ENCODE measurements at places on chromosomes 3 and 15.

DNA sequence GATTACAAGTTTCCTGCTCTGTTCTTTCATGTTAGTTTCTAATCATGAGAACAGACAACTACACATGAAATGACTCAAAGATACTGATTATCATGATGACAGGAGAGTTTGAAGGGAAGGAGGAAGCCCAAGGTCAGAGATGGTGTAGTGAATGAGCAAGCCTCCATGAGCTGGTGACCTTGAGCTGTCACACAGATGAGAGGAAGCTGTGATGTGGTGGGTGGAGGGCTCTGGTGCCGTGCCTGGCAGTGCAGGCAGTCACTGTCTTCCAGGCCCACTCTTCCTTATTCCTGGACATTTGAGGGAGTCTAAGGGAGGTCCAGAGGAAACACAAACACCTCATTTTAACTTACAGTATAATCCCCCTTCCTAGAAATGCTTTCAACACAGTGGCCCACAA lies 133.4 kb upstream of the ROPN1 start:
- no peak for DNase-seq

DNA sequence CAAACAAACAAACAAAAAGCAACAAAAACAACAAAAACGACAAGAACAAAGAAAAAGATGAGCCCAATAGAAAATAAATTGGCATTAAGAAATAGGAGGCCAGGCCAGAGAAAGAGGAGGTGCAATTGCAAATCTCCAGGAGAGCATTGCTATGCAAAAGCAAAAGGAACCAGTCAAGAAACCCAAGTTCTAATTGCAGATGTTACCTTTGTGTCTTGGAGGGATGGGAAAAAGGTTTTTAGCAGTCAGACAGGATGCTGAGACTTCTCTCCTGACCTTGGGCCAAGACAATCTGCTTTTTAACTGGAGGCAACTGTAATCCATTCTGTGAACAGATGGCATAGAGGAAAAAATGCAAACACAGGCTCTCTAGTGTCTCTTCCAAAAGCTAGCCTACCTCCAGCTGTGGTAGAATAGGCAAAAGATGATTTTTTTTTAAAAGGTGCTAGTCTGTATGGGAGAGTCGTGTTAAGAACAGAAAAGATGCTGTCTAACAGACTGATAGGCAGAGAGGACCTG lies 56.4 kb downstream of the LSAMP start:
- DNase-seq = no peak

GRCh38 chr3:175741951-175742350 lies 882.8 kb downstream of the NAALADL2 start:
- no peak for DNase-seq

DNA sequence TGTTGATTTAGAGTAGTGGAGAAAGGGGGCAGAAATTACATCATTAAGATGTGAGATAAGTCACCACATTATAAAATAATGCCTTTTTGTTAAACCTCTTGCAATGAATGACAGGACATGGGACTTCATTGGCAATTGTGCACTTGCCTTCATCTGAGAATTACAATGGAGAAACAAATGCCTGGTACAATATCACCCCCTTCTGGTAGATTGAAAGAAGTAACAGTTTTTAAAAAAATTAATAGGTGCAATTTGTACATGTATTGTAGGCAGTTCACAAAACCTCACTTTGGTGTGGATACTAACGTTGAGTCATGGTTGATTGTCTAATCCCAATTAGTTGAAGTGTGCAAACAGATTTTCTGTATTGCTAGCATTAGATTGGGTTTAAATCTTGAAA lies 4.6 kb upstream of the P2RY14 start:
- no peak for DNase-seq

GRCh38 chr15:67413770-67414390 lies 107.1 kb upstream of the C15orf61 start:
- DNase-seq = no peak

DNA sequence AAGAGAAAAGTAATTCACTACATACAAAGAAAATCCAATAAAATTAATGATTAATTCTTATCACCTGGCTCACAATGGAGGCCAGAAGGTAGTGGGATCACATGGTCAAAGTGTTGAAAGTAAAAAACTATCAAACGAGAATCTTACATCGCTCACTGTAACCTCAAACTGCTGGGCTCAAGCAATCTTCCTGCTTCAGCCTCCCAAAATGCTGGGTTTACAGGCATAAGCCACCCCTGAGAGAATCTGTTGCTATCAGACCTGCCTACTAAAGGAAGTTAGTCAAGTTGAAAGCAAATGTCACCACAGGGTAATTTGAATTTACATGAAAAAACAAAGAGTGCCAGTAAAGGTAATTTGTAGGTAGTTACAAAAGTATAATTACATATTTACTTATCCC lies 103.3 kb downstream of the PCCB start:
- no peak for DNase-seq

GRCh38 chr3:184726497-184726896 lies 14.6 kb upstream of the MAGEF1 start:
- no peak for DNase-seq

- DNase-seq = no peak
Observed at GRCh38 chr15:70852501-70853317, 1.2 kb downstream of the LARP6 start.

GRCh38 chr15:99467853-99468464 lies 97.8 kb upstream of the MEF2A start:
- no peak for DNase-seq

DNA sequence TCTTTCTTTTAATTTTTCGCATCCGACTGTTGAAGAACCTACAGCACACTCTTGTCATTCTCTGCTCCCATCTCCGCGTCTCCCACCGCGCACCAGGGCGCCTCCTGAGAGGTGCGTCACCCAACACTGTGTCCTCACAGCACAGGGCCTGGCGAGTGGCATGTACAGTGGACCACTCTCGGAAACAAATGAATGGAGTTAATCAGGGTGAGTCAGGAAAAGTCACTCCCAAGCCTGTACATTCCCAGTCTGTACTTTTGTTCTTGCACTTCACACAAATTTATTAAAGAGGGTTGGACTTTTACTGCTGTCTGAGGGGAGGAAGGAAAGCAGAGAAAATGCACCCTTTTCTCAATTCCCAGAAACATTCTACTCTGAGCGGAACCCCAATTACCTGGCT lies 625 bp downstream of the COL6A6 start:
- DNase-seq = no peak

- no peak for DNase-seq
Observed at GRCh38 chr3:138937690-138938055, 9.3 kb downstream of the FOXL2 start.

GRCh38 chr15:40239404-40239692 lies 485 bp downstream of the PAK6 start:
- DNase-seq = no peak

DNA sequence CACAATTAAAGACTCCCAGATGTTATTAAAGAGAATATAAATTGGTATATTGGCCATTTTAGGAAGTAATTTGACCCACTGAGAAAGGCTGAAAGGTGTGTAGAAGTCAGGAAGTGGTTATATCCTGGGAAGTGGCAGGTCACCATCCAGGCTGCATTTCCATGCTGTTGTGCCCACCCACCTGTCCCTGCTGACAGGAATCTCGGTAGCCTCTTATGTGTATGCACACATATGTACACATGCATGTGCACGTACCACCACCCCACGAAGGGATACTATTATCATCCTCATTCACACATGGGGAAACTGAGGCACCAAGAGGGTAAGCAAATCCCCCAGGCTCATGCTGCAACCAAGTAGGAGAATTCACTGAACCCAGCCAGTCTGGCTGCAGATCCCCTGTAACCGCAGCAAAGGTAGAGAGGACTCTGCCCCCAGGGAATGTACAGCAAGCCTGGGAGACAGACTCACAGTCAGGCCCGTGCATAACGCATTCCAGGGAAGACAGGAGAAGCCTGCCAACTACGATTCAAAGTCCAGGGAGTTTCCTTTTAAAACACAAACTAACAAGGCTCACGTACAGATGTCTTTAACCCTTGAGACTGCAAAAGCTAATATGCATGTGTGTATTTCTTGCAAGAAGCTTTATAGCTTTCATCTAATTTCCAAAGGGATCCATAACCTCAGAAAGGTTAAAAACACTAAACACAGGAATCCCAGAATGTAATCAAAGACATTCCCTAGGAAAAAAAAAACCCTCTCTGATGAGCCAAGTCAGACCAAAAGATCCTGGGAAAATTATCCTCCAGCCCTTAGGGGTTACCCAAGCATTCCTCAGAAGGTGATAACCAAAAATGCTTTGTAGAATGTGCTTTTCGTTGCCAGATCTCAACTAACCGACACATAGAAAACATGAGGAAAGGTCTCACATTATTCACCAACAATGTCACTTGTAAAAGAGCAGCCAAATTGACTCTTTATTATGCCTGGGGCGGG lies 129.6 kb downstream of the ADAMTS17 start:
- DNase-seq = no peak

GRCh38 chr3:61157414-61157813 lies 93.8 kb downstream of the FHIT start:
- DNase-seq = no peak

GRCh38 chr3:16064642-16065414 lies 109.7 kb upstream of the GALNT15 start:
- peak; percentile 69 for DNase-seq

DNA sequence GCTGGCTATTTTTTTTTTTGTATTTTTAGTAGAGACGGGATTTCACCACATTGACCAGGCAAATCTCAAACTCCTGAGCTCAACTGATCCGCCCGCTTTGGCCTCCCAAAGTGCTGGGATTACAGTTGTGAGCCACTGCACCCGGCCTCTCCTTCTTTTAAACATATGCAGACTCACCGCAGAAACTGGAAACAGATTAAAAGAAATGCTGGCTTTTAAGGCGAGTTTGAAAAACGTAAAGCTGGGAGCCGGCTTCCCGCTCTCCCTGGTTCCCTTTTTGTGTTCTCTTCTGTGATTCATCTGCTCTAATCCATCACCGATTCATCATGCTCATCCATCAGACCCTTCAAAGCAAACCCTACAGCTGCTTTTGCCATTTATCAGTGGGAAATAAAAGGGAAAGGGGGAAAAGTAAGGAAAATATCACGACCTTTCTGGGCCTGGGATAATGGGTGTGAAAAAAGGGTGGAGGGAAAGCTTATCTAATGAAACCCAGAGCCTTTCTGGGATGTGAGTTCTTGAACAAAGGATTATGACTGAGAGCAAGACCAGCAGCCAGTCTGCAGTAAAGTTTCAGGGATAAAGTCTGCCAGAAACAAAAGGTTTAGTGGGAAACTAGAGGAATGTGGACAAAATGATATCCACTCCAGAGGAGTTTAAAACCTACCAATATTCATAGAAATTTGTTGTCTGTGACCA lies 92.3 kb upstream of the LRIG1 start:
- DNase-seq = no peak

DNA sequence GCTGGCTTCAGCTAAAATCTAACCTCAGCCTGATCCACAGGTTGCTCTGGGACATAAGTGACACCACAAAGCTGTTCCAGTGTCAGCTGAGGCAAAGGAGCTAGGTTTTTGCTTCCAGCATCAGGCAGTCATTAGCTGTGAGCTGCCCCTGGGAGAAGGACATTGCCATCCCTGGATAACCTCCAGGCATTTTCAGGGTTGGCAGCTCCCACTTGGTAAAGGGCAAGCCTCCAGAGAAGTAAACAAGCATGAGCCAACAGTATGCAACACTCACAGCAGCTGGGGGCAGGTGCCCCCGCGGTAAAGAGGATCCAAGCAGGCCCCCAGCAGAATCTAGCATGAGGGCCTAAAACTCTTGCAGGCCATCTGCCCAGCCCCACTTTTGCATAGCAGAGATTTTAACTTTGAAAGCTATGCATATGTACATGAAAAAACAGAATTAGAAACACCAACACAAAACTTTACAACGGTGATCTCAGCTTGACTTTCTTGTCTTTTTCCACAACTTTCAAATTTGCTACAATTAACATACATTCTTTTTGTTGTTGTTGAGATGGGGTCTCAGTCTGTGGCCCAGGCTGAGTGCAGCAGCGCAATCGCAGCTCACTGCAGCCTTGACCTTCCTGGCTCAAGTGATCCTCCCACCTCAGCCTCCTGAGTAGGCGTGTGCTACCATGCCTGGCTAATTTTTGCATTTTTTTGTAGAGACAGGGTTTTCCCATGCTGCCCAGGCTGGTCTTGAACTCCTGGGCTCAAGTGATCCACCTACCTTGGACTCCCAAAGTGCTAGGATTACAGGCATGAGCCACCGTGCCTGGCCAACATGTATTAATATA lies 83.8 kb upstream of the TPM1 start:
- peak; percentile 48 for DNase-seq

GRCh38 chr15:89490081-89490813 lies 6.1 kb downstream of the RHCG start:
- no peak for DNase-seq

DNA sequence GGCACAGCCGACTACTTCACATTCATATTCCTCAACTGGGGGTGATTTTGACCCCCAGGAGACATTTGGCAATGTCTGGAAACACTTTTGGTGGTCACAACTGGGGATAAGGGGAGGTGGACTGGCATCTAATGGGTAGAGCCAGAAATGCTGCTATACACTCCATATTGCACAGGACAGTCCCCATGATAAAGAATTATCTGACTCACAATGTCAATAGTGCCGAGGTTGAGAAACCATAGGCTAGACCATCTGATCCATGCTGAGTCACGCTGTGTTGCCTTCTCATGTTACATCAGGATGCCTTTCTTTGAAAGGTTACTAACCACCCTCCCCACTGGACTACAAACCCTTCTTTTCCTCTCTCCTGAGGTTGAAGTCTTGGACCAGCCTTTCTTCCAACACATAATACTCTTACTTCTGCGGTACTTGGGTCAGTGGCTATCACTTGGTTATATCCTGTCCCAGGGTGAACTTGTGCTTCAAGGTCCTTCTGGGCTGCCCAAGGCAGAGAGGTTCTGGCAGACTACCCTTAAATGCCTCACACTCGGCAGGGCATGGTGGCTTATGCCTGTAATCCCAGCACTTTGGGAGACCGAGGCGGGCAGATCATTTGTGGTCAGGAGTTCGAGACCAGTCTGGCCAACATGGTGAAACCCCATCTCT lies 68.8 kb downstream of the CTNNB1 start:
- no peak for DNase-seq

DNA sequence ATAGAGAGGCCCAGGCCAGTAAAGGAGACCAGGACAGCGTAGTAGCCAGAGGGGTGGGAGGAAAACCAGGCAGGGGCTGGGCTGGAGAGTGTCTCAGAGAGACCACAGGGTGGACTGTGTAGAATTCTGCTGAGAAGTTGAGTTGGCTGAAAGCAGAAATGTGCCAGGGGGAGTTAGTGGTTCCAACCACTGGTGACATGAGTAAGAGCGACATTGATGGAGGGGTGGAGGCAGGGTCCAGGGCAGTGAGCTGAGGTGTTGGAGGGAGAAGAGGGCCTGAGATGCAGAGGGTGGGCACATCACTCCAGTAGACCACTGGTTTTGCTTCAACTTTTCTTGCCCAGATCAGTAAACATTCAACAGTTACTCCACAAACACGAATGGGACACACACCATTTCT lies 106.5 kb downstream of the ASB7 start:
- no peak for DNase-seq

- no peak for DNase-seq
Observed at GRCh38 chr3:127203024-127203423, 10.1 kb downstream of the PRR23E start.

Data from hypothalamus (tissue), 51 donors.